ENCODE measurements at places on chromosomes 5 and 9. TPM values are rescaled to one million over a fixed set of nuclear protein-coding genes. Genes with fewer than 3 reads are reported as not detected.

DNA sequence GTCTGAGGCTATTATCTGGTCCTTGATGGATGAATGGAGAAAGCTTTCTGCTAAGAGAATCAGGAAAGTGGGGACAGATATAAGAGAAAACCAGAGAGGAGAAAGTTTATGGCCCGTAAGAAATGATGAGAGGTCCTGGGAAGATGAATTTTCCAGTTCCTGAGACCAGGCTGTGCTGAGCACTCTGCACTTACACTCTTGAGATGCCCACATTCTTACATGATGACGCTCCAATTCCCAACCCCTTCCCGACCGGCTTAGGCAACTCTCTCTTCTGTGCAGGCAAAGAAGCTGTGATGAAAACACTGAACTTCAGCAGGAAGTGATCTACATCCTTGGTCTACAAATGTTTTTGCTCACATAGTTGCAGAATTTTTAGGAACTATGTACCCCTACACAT lies 417.0 kb downstream of the ARHGEF28 start:
- peak; percentile 48 for DNase-seq

GRCh38 chr5:39024005-39024404 lies 50.2 kb downstream of the RICTOR start:
- no peak for DNase-seq

- no peak for DNase-seq
Measured at GRCh38 chr9:84325347-84325973, 15.1 kb downstream of the SLC28A3 start.

DNA sequence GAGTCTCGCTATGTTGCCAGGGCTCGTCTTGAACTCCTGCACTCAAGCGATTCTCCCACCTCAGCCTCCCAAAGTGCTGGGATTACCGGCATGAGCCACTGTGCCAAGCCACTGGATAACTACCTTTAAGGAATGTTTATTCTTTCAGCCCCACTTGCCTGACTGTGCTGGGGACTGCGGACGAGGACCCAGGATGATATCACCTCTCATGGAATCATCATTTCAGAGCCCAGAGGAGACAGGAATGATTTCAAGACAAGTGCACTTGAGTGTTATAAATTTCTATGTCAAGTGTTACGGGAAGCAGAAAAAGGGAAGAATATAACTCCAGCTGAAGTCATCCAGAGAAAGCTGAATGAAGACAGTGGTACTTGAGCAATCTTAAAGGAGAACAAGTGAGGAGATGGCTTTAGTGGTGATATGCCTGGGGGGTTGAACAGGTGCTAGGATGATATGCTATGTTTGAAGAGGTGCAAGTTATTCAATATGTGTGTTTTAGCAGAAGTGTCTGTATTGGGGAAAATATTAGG lies 109.3 kb downstream of the DCP2 start:
- DNase-seq, result no peak

DNA sequence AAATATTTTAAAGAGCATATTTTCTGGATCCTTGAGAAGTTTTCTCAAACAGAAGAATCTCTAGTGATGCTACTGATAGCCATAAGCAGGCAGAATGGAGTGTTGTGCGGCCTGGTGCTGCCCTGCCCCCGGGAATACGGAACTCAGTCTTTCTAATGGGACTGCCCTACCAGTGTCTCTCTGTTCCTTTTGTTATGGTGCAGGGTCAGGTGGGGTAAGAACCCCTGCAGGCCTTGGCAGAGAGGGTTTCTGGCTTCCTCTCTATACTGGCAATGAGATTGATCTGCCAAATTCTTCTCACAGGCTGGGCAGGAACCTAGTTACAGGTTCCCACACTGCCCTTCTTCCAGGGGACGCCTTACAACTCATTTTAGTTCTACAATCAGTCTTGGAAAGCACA lies 2.6 kb downstream of the IL5 start:
- DNase-seq, result no peak

DNA sequence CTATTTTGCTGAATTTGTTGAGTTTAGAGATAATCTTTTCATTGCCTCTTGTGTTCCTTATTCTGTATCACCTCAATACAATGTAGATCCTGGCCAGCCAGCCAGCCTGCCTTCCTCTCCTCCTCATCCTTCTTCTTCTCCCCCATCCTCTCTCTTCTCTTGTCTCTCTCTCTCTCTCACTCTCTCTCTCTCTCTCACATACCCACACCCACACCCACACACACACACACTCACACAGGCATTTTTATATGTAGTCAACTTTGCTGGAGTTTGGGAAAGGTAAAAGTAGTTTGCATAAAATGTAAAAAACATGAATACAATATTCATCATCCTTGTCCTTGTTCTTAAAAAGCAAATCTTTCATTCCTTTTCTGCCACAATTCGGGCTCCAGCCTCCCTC lies 60.5 kb downstream of the ZFAND5 start:
- no peak for DNase-seq

Gene SLC23A1
- total RNA-seq, result not detected

Gene SLC36A2
- not detected for total RNA-seq

- no peak for DNase-seq
Measured at GRCh38 chr5:53318303-53318702, 162.1 kb upstream of the FST start.

DNA sequence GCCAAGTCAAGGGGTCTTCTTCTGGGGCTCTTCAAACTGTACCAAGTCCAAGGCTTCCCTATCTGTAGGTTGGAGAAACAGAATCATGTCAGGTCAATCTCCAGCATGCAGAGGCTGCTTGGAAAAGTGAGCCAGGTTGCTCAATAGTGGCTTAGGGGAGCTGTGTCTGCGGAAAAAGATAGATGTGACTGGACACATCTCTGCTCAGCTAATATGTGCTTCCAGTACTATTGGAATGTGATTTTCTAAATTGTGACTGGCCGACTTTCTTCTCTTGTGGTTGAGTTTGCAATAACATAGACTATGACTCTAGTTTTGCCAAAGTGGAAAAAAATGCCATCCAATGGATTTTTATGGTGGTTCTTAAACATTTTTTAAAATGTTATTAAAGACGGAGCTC lies 136.7 kb downstream of the BOD1 start:
- peak; percentile 43 for DNase-seq

Gene EPB41L4B
- 0.13 TPM for total RNA-seq

Gene PRDM12
- total RNA-seq, result not detected

- no peak for DNase-seq
Measured at GRCh38 chr5:121704291-121704690, 147.4 kb upstream of the FTMT start.

DNA sequence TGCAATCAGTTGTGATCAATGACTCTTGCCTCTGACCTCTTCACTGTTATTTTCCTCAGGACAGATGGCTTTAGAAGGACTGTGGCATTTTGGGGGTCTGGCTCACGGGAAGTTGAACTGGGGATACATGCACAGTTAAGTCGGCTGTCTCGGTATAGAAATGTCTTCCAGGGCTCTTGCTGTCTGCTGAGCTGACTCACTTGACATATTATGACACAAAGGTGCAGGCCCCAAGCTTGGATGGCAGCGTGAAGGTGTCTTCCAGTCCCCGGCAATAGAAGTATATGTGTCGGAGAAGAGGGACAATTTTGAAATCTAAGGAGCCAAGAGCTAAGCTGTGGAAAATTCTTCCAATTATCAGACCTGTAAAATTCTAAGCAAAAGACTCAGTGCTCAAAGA lies 9.8 kb upstream of the ARSI start:
- no peak for DNase-seq

Gene BARHL1
- total RNA-seq, result not detected

DNA sequence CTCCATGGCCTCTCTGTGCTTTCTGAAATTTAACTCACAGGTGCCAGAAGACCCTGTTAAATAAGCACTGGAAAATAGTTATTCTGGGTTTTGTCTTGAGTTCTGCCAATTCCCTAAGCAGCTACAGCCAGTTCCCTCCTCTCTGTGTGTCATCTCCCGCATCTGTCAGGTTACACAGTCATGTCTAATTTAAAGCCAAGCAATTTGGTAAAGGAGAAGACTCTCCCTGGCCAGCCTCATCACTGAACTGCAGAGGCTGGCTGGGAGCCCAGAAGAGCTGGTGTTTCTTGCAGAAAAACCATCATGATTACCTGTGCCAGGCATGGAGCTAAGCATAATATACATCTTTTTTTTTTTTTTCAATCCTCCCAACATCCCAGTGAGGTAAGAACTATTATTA lies 141.3 kb upstream of the ZNF366 start:
- DNase-seq, result no peak

- DNase-seq, result no peak
Measured at GRCh38 chr5:123582550-123583285, 70.7 kb downstream of the CSNK1G3 start.

DNA sequence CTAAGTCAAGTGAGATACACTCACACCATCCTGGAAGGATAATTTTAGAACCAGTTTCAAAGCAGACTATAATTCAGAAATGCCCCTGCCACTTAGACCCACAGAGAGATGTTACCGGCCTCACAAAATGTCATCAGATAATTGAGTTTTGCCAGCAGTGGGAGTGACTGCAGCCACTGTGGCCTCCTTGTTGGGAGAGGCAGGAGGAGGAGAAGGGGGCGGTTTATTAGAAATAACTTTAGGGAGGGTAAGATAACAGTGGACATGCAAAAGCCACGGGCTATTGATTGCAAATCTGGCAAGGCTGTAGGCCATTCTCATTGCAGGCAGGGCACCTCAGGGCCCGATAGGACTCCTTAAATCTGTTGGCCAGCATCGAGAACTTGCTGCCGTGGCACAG lies 13.4 kb downstream of the GRXCR2 start:
- DNase-seq, result no peak

Gene SLC36A1
- 11.9 TPM for total RNA-seq

- no peak for DNase-seq
Measured at GRCh38 chr9:5778805-5779204, 54.1 kb downstream of the ERMP1 start.

Gene SV2C
- total RNA-seq, result not detected

DNA sequence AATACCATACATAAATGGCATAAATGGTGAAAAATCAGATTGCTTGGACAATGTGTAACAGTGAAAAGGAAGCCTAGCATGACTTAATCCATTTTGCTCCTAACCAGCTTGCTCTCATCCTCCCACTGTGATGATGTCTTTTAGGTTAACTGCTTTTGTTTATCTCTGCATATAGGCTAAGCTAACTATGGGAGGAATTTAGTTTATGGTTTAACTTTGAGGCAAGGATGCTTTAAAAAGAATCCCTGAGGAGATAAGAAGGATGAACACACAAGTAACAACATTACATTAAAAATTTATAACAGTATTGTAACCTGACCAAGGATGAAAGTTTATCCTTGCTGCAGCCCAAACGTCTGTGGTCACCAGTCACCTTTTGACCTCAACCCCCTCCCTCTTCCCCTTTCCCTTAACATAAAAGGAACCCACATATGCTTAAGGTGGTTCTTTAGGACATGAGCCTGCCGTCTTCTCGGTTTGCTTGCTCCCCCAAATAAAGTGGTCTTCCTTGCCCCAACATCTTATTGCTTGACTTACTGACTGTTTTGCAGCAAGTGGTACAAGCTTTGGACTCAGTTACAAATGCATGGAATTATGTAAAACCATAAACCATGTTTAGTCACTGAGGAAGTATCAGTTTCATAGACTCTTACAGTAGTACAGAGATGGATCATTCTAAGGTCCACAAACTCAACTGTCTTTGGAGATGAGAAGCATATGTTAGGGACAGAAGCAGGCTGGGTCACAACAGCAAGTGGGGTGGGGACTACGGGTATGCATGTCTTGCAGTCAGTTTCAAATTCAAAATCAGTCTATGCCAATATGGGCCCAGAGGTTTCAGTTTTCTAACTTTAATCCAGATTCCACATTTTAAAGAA lies 31.3 kb downstream of the AGXT2 start:
- DNase-seq, result no peak

GRCh38 chr5:39005566-39006232 lies 68.5 kb downstream of the RICTOR start:
- peak; percentile 16 for DNase-seq

DNA sequence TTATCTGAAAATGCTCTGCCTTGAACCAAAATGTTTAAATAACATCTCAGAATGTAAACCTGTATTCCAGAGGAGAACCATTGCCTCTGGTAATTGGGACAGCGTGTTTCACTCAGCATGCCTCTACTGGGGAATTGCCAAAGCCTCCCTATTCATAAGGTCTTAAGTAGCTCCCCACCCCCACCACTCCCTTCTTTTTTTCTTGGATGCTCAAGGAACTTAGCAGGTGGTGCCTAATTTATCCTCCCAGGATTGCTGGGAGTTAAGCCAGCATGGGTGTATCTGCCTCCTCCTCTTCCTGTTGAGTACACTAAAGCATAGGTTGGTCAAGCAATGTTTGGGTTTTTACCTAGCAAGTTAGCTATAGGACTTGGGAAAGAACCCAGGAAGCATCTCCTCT lies 220.2 kb downstream of the DMAC1 start:
- DNase-seq, result no peak

Gene KCTD16
- total RNA-seq, result 3.6 TPM

DNA sequence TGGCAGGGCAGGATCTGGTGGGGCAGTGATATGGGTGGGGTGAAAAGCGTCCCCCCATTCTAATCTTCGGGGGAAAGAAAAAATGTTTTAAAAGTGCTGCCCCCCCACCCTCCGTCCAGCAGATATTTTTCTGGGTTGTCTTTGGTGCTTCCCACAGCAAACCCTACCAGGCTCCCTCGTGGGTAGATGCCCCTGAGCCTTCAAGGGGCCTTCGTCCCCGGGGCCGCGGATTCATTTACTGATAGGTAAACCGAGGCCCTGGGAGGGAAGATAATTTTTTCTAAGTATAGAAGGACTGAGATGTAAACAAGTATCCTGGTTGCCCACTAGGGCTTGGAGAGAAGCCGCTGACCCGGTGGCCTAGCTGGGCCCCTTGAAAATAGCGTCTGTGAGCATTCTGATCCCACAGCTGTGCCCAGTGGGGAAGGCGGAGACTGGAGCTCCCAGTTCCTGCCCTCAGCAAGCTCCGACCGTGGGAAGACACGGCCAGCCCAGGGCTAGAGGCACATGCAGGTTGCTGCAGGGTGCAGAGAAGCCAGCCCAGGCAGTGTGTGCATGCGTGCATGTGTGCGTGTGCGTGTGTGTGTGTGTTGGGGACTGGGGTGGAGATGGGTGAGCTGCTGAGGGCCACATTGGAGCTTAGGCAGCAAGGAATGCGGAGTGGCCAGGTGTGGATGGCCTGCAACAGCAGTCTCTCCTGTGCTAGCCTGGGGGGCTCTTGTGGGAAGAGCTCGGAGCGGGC lies 6.0 kb upstream of the RXRA start:
- no peak for DNase-seq

Gene AGXT2
- not detected for total RNA-seq

Gene PCDHA3
- total RNA-seq, result not detected

All from HFFc6 (cell line).